ENCODE measurements at places on chromosomes 12 and 14.

DNA sequence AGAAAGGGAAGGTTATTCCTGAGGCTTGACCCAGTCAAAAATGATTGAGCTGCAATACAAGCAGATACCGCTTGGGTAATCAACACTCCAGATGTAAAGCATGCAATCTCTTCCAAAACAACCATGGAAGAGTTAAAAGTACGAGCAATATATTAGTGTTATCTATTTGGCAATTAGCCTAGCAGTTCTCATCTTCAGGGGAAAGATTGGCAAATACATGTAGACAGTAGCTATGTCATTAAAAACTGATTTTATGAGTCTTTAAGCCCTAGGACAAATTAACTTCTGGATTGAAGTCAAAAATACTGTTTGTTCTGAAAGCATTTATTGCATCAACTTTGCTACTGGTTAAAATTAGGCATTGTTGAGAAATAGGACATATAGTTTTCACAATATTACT lies 9.3 kb upstream of the GYS2 start:
- no peak for DNase-seq

DNA sequence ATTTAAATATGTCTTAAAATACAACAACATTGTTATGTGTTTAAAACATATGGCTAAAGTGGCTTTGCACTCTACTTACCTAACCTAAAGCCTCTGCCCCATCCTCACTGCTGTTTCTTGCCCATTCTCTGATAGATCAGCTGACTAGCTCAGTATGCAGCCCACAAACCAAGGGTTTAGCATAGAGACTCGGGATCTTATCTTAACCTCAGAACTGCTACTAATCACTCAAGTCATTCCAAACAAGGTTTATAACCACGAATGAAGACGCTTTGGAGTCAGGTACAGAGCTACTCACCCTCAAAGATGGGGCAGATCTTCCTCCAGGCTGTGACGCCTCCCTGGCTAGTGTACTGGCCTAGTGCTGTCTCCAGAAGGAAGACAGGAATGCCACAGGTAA lies 19.3 kb downstream of the SLC6A13 start:
- no peak for DNase-seq

DNA sequence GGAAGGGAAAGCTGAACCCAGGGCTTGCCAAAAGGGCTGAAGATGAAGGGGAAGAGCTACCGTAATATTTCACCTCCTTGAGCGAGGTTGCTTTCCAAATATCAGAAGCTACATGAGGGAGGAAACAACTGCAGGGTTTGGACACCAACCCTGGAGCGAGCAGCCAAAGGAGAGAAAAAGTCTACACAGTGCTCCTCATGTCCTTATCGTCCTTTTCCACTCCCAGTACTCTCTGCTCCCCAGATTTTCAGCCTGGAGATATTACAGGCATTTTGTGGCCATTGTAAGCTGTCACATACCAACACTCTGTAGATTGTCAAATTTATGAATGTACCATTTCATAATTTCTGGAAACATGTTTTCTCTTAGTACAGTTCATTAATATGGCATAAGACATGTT lies 115.9 kb downstream of the GPHN start:
- DNase-seq = no peak

DNA sequence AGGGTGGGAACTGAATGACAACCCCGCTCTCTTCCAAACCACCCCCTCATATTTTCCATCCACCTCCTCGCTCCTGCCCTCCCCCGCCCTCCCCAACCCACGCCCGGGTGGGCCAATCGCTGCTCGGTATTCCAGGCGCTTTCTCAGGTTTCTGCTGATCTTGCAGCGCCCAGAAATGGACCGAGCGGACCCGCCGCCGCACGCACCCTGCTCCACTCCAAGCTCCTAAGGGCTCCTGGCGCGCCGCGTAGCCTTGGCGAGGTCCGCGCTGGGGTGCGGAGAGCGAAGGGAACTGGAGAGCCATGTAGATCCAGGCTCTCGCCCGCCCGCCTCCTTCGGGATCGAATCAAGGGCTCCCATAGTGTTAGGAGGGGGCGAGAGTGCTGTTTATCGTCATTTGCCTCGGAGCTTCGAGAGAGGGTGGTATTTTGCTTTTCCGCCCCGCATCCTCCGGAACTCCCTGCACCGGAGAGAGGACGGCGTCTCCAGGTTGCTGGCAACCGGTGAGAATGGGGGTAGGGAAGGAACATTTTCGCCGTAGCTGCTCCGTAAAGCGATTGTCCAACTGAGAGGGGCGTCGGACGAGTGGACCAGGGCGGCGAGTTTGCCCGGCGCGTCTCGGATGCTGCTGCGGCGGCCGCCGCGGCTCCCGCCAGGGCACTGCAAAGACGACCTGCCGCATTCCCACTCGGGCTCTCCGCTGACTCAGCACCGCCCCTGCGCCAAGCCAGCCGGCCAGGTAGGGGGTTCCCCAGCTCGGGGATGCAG lies at the start of gene KCNA1:
KCNA1 (plus strand) TSS at position 172 of the 768 bp plus-strand sequence. CDS start 1,474 bp downstream, outside the sequence.
- no peak for DNase-seq

- no peak for DNase-seq
Observed at GRCh38 chr14:98161356-98161755, 1110.6 kb downstream of the BCL11B start.

- DNase-seq = no peak
Observed at GRCh38 chr12:49138587-49138986, 7.4 kb upstream of the TUBA1B start.

- DNase-seq = no peak
Observed at GRCh38 chr12:93440043-93440835, 1.5 kb downstream of the UBE2N start.

DNA sequence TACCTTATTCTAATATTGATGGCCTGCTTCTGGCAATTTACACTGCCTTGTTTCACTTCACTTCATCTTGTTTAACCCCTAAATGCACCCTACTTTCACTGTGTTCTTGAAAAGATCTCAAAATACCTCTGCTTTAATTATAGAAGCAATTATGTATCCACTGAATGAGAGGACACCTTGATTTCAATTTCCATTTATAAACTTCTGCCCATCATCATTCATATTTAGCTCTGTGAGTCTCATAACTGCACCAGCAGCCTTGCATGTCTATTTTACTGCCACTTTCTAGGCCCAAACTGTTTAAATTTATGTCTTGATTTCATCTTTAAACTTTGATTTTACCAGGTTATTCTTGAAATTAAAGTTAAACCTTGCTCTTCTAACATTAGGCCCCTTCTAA lies 7.1 kb upstream of the DNAAF2 start:
- no peak for DNase-seq

GRCh38 chr14:84090837-84091236 lies 1439.1 kb upstream of the FLRT2 start:
- no peak for DNase-seq

GRCh38 chr14:101250336-101250947 lies 310.9 kb upstream of the DIO3 start:
- DNase-seq = no peak

GRCh38 chr12:11513288-11513687 lies 117.9 kb upstream of the PRB2 start:
- DNase-seq = no peak

GRCh38 chr14:103072595-103073366 lies 11.2 kb upstream of the LBHD2 start:
- no peak for DNase-seq

DNA sequence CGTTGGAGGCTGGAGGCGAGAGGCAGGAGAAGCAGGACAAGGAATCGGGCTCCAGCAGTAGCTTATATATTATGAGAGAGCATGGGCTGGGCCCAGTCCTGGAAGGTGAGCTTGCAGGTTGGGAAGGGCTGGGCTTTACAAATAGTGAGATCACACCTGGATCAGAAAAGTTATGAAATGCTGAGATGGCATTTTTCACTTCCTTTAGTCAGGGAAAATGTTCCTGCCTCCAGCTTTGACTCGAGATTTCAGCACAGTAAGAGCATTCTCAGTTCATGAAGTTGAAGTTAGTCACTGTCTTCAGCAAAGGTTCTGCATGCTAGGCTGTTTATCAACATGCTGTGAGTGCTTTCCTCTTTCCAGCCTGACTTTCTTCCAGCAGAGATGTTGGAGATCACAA lies at the start of gene KRT6C:
KRT6C (minus strand) TSS at position 38 of the 400 bp plus-strand sequence. CDS start 68 bp downstream, outside the sequence.
- no peak for DNase-seq

DNA sequence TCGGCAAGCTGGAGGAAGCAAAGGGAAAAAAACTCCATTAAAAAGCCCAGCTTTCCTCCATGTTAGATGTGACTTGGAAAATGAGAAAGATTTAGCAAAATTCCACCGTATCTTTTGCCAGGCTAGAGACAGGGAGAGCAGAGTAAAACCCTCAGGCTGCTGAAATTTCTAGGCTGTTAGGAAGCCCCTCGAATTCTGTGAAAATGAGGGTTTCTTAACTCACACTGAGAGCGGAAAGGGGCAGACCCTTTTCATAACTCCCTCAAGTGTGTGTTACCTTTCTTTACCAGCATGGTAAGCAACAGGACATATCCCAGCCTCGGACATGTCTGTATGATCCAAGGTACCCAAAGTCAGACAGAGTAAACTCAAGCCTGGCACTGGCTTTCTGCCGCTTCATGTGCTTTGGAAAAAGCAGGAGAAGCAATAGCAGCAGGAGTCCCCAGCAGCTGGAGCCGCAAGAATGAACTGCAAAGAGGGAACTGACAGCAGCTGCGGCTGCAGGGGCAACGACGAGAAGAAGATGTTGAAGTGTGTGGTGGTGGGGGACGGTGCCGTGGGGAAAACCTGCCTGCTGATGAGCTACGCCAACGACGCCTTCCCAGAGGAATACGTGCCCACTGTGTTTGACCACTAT lies at the start of gene RHOJ:
RHOJ (plus strand) TSS at position 37 of the 637 bp plus-strand sequence; CDS start at position 464, 427 bp downstream.
- no peak for DNase-seq

DNA sequence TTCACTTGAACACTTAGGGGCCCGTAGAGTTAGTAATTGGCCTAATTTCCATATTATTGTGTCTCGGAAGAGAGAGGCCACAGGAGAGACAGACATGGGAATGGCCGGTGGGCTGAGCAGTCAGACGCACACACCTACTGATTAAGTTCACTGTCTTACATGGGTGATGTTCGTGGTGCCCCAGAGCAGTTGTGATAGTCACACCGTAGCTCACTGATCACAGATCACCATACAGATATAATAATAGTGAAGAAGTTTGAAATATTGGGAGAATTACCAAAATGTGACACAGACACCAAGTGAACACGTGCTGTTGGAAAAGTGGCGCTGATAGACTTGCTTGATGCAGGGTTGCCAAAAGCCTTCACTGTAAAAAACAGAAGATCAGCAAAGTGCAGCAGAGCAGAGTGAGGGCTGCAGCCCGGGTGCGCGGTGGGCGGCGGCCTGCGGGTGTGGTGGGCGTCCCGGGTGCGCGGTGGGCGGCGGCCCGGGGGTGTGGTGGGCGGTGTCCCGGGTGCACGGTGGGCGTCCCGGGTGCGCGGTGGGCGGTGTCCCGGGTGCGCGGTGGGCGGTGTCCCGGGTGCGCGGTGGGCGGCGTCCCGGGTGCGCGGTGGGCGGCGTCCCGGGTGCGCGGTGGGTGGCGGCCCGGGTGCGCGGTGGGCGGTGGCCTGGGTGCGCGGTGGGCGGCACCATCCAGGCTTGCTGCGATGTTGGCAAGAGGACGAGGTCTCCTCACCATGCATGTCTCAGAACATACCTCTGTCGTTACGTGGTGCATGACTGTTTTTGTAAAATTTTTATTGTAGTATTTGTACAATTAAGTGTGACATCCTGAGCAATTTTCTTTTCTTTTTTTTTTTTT lies 34.3 kb upstream of the TEX22 start:
- DNase-seq = no peak

DNA sequence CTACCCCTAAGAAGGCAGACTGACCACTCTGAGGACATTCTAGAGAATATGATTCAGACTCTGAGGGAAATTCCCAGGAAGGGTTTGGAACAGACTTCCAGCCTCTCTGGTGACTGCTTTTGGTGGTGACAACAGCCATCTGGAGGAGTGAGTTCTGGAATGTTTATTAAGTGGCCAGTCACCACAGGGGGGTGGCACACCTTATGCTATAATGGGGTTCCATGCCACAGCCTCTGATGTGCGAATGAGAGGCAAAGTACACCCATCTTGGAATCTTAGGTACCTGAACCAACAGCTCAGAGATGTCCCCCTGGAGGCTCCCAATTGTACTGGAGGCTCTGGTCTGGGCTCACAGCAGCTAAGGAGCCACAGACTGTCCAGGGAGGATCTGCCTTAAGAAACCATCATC lies 9.5 kb upstream of the TINF2 start:
- DNase-seq = no peak

- DNase-seq = no peak
Observed at GRCh38 chr14:98582276-98582675, 689.7 kb downstream of the BCL11B start.

- DNase-seq = no peak
Observed at GRCh38 chr14:101903111-101903561, 61.2 kb upstream of the DYNC1H1 start.

DNA sequence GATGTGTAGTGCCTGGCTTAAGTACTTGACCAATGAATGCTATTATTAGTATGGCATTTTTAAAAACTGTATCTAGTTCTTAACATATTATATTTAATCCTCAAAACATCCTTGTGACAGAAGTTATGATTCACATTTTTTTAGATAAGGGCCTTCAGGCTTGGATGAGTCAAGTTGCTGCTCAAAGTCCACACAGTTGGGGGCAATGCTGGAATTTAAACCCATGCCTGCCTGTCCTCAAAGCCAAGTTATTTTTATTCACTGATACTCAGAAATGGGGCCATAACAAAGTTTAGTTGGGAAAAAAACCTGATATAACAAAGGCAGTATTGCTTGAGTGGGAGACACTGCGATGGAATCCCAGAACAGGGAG lies 50.6 kb downstream of the RFX4 start:
- no peak for DNase-seq

DNA sequence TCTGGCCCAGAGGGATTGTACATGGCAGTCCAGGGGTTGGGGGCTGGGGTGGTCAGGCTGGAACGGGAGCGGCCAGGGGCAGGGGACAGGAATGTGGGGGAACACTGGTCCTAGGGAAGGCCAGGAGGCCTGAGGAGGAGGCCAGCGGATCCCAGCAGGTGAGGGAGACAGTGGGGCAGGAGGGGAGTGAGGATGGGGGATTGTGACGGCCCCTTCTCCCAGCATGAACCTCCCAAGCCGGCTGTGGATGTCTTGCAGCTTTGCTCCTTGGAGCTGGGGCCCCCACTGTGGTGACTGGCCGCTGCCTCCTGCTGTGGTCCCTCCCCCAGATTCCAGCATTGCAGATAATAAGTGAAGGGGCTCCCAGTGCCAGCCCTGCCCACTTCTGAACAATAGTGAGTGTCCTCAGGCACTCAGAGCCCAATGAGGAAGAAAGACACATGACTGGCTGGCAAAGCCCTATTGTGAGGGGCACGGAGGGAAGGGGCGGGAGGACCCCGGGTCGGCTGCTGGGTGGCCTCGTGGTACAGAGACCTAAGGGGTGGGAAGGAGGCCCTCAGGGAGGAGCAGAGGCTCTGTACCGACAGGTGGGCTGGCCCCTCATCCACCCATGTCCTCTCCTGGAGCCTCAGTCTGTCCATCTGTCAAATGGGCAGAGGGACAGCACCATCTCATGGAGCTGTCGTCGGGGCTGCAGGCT lies 215.0 kb downstream of the KIF26A start:
- DNase-seq = no peak

GRCh38 chr12:119804011-119804641 lies 73.0 kb downstream of the CIT start:
- no peak for DNase-seq
